ENCODE measurements at places on chromosomes 2 and 18.
A peak's percentile ranks its signal among the peaks of the same experiment; 100 is the strongest.

- no peak for DNase-seq
Observed at GRCh38 chr2:187959821-187960220, 331.9 kb upstream of the GULP1 start.

DNA sequence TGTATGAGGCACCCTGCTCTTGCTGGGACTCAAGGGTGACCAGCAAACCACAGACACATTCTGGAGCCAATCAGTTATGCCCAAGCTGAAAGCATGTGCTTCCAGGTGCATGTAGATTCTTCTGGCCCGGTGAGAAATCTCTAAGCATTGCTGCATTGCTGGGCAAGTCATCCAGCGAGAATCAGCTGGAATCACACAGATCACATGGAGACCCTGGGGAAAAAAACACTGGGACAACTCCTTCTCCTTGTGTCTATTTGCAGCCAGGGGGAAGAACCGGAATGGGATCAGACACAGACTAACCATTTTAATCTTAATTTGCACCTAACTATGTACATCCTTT lies 119.7 kb upstream of the KLF7 start:
- DNase-seq: no peak

DNA sequence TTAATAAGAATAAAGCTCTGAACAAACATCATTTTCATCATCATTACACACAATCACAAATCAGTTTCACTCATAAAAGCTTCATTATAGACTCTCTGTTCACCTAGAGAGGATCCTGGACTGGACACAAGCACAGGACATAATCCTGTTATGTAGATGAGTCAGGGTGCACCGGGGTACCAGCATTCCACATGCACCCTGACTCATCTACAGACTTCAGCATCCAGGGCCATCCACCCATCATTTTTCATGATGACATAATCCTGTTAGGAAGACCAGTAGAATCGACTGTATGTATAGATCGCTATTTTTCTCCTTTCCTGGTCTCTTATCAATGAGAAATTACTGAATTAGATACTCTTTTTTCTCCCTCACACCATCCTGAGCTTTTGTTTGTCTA lies 73.7 kb upstream of the PIK3C3 start:
- DNase-seq: no peak

- DNase-seq: no peak
Observed at GRCh38 chr2:47620770-47621437, 162.0 kb upstream of the MSH6 start.

DNA sequence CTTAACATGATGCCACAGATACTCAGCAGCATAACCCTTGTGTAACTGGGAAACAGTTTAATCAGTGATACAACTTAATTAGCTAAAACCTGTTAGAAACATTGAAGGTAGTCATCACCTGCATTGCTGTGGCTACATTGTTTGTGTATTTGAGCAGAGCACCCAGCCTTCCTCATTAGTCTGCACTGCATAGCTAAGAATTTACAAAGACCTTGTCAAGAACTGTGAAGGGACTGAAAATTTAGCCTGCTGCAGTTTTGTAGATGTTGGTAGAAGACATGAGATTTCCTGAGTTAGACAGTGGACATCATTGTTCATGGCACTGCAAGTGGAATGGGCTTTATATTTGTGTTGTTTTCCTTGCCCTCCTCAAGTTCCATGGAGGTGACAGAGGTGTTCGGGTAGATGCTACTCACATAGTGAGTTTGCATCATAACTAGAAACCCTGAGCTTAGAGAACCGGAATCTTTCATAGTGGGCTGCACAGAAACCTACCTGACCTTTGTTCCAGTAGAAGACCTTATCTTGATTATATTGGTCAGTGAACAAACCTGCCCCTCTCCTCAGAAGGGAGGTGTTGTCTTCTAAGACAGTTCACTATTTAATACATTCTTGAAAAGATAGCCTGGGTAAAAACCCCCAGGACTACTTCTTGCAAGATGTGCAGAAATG lies 12.5 kb downstream of the VAPA start:
- DNase-seq: no peak

- DNase-seq: no peak
Observed at GRCh38 chr18:26621161-26622026, 73.0 kb upstream of the KCTD1 start.

- no peak for DNase-seq
Observed at GRCh38 chr2:66872081-66872985, 437.4 kb downstream of the MEIS1 start.

- DNase-seq: no peak
Observed at GRCh38 chr2:238714038-238714528, 133.8 kb upstream of the TWIST2 start.

GRCh38 chr2:59206361-59206760 lies 965.2 kb upstream of the FANCL start:
- DNase-seq: no peak

- no peak for DNase-seq
Observed at GRCh38 chr2:101107241-101107640, 43.9 kb downstream of the TBC1D8 start.

GRCh38 chr18:9947248-9947647 lies 33.4 kb downstream of the VAPA start:
- DNase-seq: no peak

- DNase-seq: no peak
Observed at GRCh38 chr18:46464926-46465655, 191.9 kb downstream of the LOXHD1 start.

DNA sequence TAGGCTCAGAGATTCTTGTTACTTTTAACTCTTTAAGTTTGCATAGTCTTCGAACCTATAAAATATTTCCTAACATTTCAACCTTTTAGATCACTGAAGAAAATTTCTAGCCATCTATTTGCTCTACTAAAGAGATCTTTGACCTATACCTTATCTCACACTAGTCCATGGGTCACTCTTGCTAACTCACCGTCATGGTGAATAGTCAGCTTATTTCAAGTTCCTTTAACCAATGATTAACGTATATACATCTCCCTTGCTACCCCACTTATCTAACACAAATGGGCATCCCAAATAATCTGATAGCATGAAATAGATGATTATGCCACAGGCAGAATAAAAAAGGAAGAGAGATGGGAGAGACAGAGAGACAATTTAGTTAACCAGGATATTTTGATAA lies 303.1 kb downstream of the GPD2 start:
- DNase-seq: no peak

GRCh38 chr18:44637210-44638033 lies 43.3 kb upstream of the SETBP1 start:
- DNase-seq: no peak

- no peak for DNase-seq
Observed at GRCh38 chr2:184729581-184729980, 131.3 kb downstream of the ZNF804A start.

DNA sequence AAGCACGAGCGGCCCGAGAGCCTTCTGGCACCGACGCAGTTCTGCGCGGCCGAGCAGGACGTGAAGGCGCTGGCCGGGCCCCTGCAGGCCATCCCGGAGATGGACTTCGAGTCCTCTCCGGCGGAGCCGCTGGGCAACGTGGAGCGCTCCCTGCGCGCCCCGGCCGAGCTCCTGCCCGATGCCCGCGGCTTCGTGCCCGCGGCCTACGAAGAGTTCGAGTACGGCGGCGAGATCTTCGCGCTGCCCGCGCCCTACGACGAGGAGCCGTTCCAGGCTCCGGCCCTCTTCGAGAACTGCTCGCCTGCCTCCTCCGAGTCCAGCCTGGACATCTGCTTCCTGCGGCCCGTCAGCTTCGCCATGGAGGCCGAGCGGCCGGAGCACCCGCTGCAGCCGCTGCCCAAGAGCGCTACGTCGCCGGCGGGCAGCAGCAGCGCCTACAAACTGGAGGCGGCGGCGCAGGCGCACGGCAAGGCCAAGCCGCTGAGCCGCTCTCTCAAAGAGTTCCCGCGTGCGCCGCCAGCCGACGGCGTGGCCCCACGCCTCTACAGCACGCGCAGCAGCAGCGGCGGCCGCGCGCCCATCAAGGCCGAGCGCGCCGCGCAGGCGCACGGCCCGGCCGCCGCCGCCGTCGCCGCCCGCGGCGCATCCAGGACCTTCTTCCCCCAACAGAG lies 70.4 kb downstream of the ARHGEF33 start:
- DNase-seq: peak; percentile 29

DNA sequence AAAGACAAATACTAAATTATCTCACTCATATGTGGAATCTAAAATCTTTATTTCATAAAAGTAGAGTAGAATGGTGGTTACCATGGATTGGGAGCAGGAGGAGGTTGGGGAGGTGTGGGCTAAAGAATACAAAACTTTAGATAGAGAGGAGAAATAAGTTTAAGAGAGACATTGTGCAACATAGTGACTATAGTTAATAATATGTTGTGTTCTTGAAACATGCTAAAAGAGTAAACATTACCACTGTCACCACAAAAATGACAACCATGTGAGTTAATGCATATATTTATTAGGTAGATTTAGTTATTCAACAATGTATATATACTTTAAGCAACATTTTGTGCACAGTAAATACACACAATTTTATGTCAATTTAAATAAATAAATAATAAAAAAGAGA lies 128.5 kb upstream of the COL3A1 start:
- no peak for DNase-seq

DNA sequence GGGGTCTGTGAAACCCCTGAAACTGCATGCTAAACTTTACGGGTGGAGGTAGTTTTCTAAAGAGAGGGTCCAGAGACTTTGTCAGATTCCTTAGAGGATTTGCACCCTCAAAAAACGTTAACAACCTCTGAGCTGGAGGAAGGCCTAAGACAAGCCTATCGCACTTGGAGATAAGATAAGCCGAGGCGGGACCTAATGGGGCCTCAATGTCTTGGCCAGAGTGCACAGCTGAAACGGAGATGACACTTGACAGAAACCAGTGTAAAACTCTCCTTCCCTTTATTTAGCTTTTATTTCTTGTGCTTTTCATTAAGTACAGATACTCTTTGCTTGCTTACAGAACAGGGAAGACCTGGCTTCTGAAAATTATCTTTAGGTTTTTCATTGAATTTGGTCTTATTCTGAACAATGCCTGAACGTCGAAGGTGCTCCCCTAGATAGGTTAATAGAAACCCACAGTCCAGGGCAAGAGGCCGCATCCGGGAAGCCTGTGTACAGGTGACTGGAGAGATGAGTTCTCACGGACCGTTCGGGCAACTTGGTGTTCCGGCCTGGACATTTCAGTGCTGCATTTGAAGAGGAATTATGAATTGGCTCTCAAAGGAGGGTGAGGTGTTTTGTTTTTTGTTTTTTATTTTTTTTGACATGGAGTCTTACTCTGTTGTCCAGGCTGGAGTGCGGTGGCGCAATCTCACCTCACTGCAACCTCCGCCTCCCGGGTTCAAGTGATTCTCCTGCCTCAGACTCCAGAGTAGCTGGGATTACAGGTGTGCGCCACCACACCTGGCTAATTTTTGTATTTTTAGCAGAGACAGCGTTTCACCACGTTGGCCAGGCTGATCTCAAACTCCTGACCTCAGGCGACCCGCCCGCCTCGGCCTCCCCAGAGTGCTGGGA lies 49.7 kb downstream of the SH3BP4 start:
- no peak for DNase-seq
